ENCODE measurements at places on chromosomes 3 and 15. TPM values are rescaled to one million over a fixed set of nuclear protein-coding genes. Genes with fewer than 3 reads are reported as not detected.

The SMC4 gene
- 61.2 TPM for total RNA-seq

The SMAD6 gene
- total RNA-seq = 1.9 TPM

The PPP2R3A gene
- total RNA-seq = 0.52 TPM

The KCNH8 gene
- 1.0 TPM for total RNA-seq

The LIPC gene
- 0.73 TPM for total RNA-seq

The INKA1 gene
- 1.5 TPM for total RNA-seq

The SAMD7 gene
- not detected for total RNA-seq

The SLCO3A1 gene
- 17.7 TPM for total RNA-seq

The ERICH6 gene
- total RNA-seq = 0.21 TPM

The HACL1 gene
- total RNA-seq = 39.3 TPM

The TP53BP1 gene
- 30.6 TPM for total RNA-seq

The SPTSSB gene
- 0.31 TPM for total RNA-seq

The SERP1 gene
- total RNA-seq = 261 TPM

The TRIM42 gene
- not detected for total RNA-seq

The CCDC13 gene
- 0.94 TPM for total RNA-seq

The TMEM45A gene
- total RNA-seq = 0.73 TPM

The SLC25A20 gene
- total RNA-seq = 2.2 TPM

The NTRK3 gene
- under 0.01 TPM for total RNA-seq

The WDR93 gene
- total RNA-seq = not detected

The TRA2B gene
- 496 TPM for total RNA-seq

Measured in mononuclear cell (primary cell).